ENCODE measurements at places on chromosomes 12 and 14.
A peak's percentile ranks its signal among the peaks of the same experiment; 100 is the strongest.

- no peak for DNase-seq
These were observed 51.3 kb upstream of the PLBD1 start for GRCh38 chr12:14618983-14619382.

DNA sequence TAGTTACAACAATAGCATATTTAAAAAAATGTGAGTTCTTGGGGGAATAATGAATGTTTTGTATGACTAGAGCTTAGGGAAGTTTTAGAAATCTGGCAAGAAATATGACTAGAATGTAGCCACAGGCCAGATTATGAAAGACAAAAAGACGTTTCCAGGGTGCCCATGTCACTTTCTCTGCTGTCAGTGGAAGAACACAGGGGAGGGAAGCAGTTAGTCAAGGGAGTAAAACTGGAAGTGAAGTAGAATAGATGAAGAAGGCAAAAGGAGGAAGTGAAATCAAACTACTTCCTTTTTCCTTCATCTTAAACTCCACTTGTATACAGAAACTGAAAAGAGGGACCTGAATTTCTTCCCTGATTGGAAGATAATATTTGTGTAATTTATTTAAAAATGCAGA lies 81.2 kb upstream of the ATP2B1 start:
- no peak for DNase-seq

- peak; percentile 70 for DNase-seq
These were observed 54.3 kb downstream of the GALNT9 start for GRCh38 chr12:132275110-132275531.

DNA sequence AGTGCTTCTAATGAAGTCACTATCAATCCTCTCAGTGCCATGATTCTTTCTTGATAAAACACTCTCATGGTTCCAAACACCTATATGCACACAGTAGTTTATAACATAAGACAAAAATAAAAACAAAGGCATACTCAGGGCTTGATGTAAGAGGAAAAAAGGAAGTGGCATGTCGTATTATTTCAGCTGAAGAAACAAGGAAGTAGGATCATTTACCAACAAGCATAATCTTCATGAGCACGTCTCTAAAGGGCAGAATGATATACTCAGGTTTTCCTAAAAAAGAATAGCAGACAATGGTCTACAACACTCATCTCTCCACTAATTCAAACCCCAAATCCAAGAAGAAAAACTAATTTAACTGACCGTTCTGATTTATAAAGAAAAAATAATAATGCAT lies 33.9 kb downstream of the NUMB start:
- no peak for DNase-seq

GRCh38 chr12:82436354-82436753 lies 78.0 kb downstream of the METTL25 start:
- no peak for DNase-seq

GRCh38 chr12:54329759-54330158 lies 4.8 kb downstream of the COPZ1 start:
- DNase-seq: no peak

GRCh38 chr12:2034633-2035430 lies 18.0 kb upstream of the CACNA1C start:
- peak; percentile 83 for DNase-seq

GRCh38 chr12:66290716-66291200 lies 11.5 kb upstream of the HELB start:
- no peak for DNase-seq

- no peak for DNase-seq
These were observed 45.9 kb downstream of the AEBP2 start for GRCh38 chr12:19485240-19485639.

- DNase-seq: no peak
These were observed 693 bp downstream of the MAP3K9 start for GRCh38 chr14:70808416-70809224.

DNA sequence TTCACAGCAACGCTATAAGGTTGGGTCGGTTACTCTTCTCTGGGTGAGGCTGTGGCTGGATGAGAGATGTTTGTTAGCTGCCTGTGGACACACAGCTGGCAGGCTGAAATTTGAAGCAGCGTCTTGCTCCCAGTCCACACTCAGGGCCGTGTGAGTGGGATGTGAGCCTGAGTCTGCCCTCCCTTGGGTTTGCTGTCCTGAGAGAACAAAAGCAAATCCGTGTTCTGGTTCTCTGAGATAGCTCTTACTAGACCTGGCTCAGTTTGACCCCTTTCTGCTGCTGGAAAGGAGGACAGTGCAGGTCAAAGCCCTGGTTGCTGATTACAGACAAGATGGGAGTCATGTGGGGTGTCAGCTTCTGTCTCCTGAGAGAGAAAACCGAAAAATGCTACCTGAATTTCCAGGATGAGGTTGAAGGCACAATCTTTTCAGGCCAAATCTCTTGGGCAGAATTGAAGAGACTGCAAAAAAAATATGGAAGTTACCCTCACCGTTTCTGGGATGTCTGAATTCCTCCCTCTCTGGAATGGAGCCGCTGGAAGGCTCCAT lies 270.8 kb downstream of the ZFP36L1 start:
- DNase-seq: no peak

DNA sequence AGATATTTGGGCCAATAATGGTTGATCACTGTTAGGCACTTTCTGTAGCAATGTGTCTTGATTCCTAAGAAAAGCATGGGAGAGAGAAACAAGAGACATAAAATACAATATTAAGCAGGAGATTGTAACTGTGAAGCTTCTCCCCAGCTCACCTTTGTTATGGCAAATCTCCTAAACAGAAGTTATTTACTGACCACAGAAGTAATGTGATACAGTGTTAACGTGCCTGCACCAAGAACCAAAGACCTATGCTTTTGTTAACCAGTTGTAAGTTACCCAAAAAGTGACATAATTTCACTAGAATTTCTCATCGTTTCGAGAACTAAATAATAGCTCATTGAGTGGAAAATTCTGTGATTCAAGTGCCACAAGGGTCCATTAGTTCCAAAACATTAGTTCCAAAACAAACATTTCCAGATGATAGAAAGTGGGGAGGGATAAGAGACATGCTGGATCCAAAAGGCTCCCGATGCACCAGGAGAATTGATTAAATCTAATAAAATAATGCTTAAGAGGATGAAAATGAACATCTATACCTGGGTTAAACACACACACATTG lies 14.3 kb downstream of the RERG start:
- DNase-seq: no peak

DNA sequence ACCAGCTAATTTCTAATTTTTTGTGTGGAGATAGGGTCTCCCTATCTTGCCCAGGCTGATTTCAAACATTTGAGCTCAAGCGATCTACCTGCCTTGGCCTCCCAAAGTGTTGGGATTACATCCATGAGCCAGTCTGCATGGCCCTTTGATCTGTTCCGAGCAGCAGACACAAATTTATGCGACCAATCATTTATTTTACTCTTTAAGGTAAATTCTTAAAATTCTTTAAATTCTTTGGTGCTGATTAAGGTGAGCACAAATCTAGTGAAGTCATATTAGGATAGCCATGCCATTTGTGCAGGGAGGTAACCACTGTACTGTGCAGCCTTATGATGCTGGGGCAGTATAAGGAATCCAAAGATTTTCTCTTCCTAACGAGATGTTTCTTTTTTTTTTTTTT lies 135.7 kb downstream of the SRGAP1 start:
- DNase-seq: no peak

DNA sequence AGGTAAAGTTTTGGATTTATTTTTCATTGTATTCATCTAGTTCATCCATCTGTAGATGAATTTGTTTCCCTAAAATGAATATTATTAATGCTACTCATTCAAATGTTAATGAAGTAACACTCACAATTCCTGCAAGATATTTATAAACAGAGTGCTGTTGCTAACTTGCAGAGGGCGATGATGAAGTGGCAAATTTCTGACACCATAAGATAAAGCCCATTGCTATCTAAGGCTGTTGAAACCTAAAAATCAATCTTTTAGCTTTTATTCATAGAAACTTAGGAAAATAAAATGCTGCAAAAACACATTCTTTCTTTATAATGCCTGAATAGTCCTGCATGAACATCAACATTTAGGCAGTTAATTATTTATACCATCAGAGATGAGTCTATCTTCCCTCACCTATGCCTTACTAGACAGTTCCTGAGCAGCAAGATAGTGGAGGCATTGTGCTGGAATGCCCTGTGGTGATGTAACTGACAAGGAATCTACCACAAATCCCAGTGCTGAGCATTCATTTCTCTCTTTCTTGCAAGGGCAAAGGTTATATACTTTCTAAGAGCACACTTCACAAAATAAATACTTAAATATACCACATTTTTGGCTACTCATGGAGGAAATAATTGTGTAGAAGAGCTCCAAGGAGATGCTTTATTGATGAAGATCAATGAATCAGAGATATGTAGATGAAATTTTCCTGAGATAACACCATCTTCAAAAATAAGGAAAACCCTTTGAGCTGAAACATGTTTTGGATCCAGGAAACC lies 57.6 kb downstream of the LMNTD1 start:
- no peak for DNase-seq

GRCh38 chr12:32455607-32456071 lies 56.3 kb downstream of the FGD4 start:
- peak; percentile 70 for DNase-seq

DNA sequence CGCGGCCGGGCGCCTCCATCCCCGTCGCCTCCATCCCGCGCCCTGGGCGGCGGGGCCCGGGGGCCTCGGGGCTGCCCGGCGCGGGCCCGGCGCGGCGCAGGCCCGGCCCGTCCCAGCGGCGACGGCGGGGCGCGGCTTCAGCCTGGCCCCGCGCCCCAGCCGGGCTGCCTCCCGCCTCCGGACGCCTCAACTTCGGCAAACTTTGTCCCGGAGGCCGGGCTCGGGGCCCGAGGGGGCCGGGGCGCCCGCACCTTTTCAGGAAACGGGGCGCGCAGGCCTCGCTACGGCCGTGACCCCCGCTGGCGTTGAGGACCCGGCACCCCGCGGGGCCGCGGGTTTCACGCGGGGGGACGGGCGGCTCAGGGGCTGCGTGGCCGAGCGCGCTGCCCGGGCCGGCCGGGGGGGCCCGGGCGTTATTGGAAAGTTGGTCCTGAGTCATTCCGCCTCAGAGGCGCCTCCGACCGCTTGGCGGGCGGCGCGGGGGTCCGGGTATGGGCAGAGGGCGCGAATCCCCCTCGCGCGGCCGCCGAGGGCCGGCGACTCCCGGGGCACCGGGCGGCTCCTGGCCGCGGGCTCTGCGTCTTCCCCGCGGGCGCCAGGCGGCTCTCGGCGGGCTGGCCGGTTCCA lies 575 bp downstream of the TRAF3 start:
- no peak for DNase-seq

- peak; percentile 80 for DNase-seq
These were observed 26.9 kb downstream of the FBXW8 start for GRCh38 chr12:116937640-116938039.

- no peak for DNase-seq
These were observed 26.8 kb downstream of the EMP1 start for GRCh38 chr12:13223179-13223804.

- DNase-seq: no peak
These were observed 24.0 kb downstream of the BTBD7 start for GRCh38 chr14:93308686-93309345.

DNA sequence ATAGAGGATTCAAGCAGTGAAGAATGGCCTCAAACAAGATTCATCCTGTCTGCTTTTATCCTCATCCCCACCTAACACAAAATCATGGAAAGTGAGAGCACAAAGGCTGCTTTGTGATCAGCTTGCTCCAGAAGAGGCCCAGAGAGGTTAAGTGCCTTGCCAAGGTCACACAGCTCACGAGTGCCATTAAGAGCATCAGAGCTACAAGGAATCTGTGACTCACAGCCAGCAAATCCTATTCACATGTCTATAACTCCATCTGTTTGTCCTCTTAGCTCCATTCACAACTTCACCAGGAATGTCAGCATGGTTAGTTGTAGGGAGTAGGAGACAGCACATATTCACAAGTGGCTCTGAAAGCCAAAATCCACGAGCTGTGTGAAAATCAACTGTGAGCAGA lies 79.8 kb downstream of the TTC9 start:
- no peak for DNase-seq

- DNase-seq: peak; percentile 35
These were observed 48.0 kb downstream of the SLC17A8 start for GRCh38 chr12:100404769-100405407.

DNA sequence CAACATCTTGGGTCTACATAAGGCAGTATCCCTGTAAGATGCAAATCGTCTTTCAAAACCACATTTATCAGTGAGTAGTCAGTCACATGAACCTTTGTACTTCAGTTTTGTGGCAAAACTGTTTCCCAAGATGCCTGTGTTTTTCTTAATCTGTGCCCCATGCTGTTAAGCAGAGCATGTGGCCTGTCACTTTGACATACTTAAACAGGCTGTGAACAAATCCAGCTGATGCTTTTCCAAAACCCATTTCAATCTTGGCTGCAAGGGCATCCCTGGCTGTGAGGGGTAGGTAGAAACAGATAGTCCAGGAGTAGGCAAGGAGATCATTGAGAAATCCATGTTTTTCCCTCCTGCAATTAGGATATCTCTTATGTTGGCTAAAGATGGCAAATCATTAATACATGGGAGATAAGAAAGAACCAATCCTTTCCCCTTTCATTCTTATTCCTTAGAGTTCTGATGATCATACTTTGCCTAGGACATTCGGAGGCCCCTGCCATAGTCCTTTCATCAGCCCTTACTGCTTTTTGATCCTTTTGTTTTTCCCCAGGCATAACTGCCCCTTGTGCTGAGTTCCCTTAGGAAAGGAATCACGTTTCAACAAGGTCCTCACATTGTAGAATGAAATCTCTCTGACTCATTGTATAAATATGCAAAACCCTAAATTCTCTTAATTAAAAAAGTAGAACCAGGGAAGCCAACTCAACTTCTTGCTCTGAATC lies 121.1 kb upstream of the EEA1 start:
- no peak for DNase-seq

DNA sequence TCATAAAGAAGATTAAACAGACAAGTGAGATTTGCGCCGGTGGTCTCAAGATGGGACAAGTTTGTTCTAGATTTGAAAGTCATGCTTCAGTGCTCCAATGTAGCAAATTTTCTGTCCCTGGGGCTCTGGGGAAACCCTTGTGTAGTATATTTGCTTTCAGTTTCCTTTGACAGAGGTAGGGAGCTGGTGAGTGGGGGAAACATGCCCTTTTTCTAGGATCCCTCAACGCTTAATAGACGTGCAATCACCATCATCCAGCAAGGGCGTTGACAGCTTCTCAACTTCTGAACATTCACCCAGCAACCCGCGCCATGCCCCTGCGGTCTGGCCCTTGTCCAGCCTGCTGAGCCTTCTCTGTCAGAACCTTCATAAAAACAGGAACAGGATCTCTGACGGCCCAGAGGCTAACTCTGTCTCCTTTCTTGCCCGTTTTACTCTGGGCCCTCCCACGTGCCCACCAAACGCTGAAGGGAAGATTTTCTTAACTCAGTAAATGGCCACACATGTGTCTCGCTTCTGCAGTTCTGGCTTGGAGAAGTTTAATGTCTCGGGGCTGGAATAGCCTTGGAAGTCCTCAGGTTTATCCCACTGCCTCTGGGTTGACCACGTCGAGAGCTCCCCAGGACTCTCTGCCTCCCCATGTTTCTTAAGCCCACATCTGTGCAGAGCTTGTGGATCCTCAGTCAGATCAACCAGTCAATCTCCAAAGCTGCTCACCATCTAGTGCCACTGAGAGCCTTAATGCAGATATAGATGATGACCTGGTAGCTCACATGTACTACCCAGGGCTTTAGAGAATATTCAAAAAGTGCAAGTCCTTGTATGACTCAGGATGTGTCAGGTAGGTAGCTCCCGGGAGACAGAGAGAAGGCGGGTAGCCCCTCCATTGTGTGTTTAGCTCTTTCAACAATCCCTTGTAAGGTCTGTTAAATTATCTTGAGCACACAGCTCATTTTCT lies 58.1 kb upstream of the CCND2 start:
- DNase-seq: no peak

GRCh38 chr12:101475751-101476305 lies 692 bp downstream of the SPIC start:
- DNase-seq: no peak
